ENCODE measurements at places on chromosomes 12 and 14.

DNA sequence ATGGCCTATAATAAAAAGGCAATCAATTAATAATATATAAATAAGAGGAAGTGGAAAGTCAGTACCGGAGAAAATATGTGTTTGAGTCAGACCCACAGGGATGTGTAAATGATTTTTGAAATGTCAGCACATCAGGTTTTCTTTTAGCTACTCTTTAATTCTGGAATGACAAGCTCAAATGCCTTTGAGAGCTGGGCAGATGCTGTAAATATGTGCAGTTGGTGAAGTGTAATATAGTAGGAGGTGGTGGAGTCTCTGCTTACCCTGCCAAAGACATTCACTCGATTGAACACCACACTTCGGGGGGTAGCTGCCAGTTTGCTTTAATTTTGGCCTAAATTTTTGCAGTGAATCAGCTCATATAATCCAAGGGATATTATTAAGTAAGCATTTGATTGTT is 93.0 kb downstream of the PLEKHA5 start:
- DNase-seq, result no peak

- peak; percentile 83 for DNase-seq
Measured at GRCh38 chr12:7806863-7807487, 17.8 kb downstream of the NANOG start.

DNA sequence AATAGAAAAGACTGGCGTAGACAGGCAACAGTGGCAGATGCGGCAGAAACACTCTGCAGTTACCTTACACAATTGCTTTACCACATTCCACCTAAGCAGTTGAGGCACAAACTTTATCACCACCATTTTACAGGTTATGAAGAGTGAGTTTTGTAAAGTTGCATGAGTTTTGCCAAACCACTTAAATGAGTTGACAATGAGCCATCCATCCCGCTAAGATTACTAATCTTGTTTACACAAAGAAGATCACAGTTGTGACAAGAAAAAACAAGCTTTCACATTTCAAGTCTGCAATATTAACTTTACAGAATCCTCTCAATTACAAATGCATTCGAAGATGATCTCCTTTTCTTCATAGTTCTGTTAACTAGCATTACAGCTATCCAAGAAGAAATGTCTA is 1.8 kb downstream of the TMCC3 start:
- no peak for DNase-seq

DNA sequence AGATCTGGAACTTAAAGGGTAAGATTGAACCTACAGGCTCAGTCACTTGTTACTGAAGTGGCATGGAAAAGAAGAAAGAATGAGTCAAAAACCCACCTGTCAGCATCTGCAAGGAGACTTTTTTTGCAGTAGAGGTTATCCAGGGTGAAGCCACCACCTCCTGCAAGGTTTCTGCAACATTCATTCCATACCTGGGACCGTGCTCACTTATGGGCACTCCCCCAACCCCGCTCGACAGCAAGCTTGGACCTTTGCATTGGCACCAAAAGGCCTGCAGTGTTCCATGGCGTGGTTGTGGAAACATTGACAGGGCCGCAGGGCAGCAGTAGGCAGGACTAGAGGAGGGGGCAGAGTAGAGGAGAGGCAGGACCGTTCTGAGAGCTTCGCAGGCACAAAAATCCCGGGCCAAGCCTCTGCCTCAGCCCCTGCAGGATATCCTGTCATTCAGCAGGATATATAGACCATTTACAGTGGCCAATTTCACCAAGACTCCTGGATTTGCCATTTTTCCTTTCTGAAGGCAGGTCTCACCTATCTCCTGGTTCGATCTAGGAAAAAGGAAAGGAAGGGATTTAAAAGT is at the start of gene STAB2:
STAB2 (plus strand) TSS at position 483 of the 580 bp plus-strand sequence. CDS start 204 bp downstream, outside the sequence.
- DNase-seq, result no peak

DNA sequence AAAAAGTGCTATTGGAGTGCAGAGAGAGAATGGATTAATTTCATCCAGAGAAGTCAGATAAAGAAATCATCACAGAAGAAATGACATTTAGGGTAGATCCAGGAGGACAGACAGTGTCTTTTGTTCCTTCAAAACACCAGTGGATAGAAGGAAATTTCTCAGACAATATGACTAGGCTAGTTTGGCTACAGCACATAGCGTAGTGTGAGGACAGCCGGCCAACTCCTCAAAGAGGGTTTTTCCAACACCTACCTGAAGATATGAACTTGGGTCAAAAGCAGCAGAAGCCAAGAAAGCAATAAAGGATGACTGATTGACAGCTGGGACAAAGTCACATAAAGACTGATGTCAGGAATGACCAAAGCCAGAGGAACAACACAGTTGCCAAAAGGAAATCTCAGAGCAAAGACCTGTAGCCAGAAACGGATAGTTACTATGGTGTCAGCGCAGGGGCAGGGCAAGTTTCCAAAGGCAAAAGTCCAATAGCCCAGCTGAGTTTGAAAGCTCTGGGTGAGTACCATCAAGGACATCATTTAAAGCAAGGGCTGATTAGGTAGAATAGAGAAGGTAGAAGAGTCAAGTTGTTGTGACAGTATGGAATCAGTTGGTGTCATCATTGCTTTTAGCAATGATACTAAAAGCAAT is 58.7 kb upstream of the PDE3A start:
- DNase-seq, result no peak

- DNase-seq, result no peak
Measured at GRCh38 chr14:96225745-96226151, 21.1 kb downstream of the BDKRB2 start.

DNA sequence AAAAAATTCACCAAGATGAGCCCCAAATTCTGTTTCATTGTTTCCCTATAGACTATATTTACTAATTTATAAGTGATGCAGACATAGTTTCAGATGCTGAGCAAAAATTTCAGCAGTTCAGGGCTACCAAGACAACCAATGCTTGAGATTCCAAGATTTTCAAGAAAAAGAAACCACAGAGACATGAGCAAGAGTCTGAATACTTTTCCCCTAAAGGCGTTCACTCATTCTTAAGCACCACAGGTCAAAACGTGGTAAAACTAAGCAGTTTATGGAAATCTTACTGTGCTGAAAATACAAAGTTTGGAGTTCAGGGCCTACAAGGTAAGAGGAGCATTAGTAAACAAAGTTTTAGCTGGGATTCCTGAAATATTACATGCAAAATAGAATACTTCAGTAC is 221.2 kb downstream of the KCNH5 start:
- DNase-seq, result no peak

GRCh38 chr14:69351385-69351784 is 46.7 kb downstream of the ERH start:
- DNase-seq, result peak; percentile 58

DNA sequence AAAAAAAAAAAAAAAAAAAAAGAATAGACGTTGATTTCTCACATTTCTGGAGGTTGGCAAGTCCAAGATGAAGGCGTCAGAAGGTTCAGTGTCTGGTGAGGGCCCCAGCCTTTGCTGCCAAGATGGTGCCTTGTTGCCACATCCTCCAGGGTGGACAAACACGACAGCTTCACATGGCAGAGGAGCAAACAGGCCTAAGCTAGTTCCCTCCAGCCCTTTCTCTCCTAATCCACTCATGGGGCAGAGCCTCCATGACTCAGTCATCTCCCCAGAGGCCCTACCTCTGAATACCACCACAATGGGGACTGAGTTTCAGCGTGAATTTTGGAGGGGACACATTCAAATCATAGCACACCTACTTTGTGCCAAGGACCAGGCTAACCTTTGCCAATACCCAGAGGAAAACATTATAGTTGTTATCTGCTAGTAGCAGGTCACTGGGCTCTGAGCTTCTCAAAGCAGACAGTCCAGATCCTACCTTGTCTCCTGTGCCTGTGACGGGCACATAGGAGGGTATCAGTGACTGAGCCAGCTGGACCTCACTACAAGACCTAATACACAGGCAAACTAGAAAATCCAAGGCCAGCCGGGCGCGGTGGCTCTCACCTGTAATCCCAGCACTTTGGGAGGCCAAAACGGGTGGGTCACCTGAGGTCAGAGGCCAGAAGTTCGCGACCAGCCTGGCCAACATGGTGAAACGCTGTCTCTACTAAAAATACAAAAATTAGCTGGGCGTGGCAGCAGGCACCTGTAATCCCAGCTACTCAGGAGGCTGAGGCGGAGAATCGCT is 10.5 kb upstream of the BCL11B start:
- no peak for DNase-seq

DNA sequence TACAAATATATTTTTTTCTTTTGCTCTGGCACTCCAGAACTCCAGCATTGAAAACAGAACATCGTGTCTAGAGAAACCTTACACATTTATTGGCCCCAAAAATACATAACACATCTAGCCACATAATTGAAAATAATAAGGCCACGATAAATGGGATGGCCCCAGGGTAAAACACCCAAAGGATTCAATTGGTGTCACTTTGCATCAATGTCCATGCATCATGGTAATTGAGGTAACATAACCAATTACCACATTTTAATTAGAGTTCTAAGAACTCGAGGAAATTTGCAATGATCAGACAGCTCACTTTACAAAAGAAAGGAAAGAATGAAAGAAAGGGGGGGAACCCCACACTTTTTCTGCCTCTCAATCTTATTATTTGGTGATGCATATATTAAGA is 151.8 kb upstream of the NPAS3 start:
- DNase-seq, result no peak

DNA sequence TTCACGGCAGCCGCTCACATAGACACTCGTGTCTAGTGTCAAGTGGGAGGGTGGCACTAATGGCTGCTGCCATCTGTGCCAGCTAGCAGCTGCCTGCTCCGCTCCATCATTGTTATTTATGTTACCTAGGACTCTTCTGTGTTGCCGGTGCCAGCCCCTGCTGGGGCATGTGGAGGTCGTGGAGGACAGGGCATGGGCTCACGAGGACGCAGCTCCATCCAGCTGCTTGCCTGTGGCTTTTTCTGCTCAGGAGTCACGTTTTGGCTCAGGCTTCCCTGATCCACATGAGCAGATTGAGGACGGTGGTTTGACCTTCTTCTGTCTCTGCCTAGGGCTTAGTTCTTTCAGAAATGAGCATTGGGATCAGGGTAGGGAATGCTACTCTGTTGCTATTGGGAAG is 31.2 kb downstream of the TPCN1 start:
- DNase-seq, result no peak

DNA sequence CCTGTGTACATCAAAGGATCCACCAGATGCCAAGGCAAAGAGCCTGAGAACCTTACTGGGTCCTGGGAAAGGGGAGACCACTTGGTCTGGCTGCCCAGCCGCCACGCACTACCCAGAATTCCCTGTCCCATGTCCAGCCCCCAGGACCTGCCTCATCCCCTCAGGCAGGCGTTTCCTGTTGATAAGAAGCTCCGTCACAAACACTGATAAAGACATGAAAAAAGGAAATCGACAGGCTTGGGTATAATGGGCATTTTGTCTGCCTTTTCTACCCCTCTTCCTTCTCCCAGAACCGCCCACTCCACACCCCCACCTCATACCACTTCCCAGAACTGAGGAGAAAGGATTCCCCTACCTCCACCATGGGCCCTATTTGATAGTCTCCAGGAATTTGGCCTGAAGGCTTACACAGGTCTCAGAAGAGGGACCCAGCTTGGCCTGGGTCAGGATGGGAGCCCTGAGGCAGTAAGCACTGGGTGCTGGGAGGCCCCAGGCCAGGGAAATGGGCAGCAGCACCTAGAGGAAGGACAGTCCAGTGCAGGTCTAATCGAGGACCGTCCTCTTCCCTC is 18.8 kb downstream of the ACVRL1 start:
- DNase-seq, result no peak

DNA sequence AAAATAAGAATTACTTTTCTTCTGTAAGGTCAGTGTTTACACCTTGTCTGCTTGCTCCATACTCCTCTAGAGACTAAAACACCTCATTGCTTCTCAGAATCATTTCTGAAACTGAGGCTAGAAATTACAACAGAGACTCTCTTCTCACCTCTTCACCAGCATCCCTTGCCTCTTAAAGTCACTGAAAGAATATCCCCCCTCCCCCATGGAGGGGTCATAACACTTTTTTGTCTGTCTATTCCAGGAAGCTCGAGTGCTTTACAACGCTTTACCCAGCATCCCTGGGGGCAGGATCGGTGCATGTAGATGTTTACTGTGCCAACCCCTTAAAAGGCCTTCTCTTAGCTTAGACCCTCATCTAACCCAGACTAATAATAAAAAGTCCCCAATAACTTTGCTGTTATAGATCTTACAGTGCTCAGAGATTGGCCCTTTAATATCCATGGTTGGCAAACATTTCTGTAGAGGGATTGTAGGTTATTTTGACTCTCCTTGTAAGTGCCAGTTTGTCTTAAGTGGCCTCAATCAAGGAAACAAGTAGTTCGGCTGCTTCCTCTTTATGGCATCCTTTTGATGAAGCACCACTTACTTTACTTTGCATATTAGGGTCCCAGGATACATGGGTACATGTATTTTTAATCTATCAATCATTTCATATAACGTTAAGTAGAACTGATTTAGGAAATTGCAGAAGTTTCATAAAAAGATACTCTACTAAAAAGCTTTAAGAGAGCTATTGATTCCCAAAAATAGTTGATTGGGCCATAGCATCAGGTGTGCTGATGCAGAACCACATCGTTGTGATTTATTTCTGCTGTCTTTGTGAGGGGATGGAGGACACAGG is 29.3 kb downstream of the PRKCH start:
- DNase-seq, result peak; percentile 95

- DNase-seq, result no peak
Measured at GRCh38 chr12:5632453-5632852, 200.5 kb downstream of the NTF3 start.

- peak; percentile 84 for DNase-seq
Measured at GRCh38 chr14:23483236-23483854, 13.8 kb downstream of the NGDN start.

- peak; percentile 96 for DNase-seq
Measured at GRCh38 chr14:70972107-70972976, 65.1 kb downstream of the PCNX1 start.

- no peak for DNase-seq
Measured at GRCh38 chr12:51579321-51579850, 11.6 kb upstream of the SCN8A start.

DNA sequence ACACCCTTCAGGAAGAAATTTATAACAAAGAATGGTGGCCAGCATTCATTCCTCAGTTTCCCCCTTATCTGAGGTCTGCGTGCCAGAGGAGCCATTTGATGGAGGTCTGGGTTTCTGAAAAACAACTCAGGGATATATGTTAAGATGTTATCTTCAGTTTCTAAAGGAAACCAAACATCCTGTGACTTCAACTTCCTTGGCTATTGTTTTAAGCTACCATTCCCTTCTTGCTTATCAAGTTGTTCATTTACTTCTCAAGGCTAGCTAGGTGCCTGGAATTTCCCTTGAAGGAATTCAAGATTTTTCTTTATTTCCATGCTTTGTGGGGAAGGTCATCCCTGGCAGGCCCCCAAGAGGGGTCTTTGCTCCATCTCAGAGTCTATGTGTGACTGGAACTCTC is 27.1 kb upstream of the OXA1L start:
- no peak for DNase-seq

- DNase-seq, result peak; percentile 53
Measured at GRCh38 chr12:98745578-98746391, 100.7 kb downstream of the APAF1 start.
